ENCODE measurements at places on chromosomes 13 and 19.

DNA sequence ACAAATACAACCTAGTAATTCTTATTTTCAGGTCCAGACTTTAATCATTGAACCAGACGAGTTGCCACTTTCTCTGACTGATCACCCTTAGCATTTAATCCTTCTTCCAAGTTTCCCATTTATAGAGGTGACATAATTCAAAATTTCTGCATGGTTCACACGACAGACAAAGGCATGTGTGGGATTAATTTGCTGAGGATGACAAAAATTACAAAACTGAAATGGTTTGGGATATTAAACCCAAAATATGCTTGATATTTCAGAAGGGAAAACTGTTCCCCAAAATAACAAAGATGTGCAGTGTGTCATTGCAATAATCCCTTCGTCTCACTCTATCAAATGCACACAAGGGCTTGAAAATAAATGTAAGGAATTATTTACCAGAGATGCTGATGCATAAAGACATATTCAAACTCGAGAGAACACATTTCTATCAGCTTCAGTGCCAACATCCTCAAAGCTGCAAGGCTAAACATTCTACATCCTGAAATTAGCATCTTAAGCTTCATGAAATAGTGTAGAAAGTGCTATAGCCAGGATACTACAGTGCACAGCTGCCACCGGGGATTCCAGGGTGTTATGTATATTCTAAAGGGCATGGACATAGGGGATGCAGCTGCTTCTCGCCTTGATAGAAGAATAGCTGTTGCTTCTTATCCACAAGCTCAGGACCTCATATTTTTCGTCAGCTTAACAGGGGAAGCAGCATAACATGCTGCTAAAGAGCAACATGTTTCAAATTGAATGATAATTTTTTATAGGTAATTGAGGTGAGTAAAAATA lies 198.7 kb upstream of the SLITRK1 start:
- no peak for DNase-seq

GRCh38 chr19:6260912-6261650 lies 18.7 kb downstream of the MLLT1 start:
- no peak for DNase-seq

DNA sequence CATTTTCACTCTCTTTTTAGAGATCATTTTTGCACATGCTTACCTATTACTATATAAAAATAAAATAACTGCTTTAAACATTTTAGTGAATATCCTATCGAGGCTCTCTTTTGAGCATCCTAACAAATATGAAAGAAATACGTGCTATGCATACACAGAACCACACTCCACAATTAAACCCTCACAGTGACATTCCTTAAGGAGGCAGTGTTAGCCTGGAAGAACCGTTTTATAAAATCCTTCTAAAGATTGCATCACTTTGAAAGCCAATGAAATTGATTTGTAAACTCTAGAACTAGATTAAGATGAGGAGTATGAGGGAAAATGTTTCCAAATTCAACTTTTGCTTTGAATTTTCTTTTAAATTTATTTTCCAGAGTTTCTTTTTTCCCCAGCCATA lies 11.1 kb upstream of the ENOX1 start:
- DNase-seq: no peak

GRCh38 chr19:5554828-5555227 lies 12.9 kb downstream of the TINCR start:
- no peak for DNase-seq

- DNase-seq: no peak
Measured at GRCh38 chr19:45087531-45087930, 5.4 kb upstream of the PPP1R37 start.

DNA sequence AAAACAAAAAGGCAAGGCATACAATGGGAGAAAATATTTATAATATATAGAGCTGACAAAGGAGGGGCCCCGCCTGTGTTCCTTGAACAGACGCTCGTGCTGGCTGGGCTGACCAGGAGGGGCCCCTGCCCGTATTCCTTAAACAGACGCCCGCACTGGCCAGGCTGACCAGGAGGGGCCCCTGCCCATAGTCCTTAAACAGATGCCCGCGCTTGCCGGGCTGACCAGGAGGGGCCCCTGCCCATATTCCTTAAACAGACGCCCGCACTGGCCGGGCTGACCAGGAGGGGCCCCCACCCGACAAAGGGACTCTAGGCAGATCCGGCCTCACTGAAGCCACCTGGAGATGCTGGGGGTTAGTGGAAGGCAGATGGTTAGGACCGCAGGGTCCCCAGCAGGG lies 9.3 kb downstream of the ADPRHL1 start:
- no peak for DNase-seq

- no peak for DNase-seq
Measured at GRCh38 chr13:60139272-60139671, 24.5 kb downstream of the DIAPH3 start.

DNA sequence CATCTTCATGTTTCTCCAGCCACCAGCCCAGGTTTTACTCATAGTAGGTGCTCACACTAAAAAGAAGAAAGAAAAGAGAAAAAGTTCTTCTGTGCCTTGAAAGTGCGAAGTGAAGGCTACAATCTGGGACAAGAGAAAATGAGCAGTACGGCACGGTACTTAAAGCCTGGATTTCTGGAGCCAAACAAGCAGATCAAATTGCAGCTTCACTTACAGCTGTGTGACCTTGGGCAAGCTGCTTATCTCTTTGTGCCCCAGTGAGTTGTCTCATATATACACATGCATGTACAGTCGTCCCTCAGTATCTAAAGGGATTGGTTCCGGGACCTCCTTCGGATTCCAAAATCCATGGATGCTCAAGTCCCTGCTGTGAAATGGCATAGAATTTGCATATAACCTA lies 41.8 kb downstream of the GSX1 start:
- no peak for DNase-seq
